ENCODE measurements at places on chromosomes 7 and 10.

GRCh38 chr7:126780993-126781392 lies 471.7 kb downstream of the GRM8 start:
- DNase-seq, result no peak

GRCh38 chr7:74253331-74253730 lies 868 bp downstream of the RFC2 start:
- DNase-seq, result no peak

DNA sequence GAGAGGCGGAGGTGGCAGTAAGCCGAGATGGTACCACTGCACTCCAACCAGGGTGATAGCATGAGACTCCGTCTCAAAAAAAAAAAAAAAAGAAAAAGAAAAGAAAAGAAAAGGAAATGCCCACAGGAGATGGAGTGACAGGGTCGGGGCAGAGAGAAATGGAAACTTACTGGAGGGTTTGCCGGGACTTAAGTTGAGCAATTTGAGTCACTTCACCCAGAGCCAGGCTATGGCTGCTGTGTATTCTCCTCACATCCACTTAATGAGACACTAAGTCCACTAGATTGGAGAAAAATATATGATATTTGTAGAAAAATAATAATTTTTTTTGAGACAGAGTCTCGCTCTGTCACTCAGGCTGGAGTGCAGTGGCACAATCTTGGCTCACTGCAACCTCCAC lies 4.6 kb upstream of the PFKFB3 start:
- DNase-seq, result no peak

- no peak for DNase-seq
Measured at GRCh38 chr10:44581996-44582395, 197.1 kb upstream of the CXCL12 start.

GRCh38 chr7:140661124-140661523 lies 11.6 kb upstream of the ADCK2 start:
- no peak for DNase-seq

DNA sequence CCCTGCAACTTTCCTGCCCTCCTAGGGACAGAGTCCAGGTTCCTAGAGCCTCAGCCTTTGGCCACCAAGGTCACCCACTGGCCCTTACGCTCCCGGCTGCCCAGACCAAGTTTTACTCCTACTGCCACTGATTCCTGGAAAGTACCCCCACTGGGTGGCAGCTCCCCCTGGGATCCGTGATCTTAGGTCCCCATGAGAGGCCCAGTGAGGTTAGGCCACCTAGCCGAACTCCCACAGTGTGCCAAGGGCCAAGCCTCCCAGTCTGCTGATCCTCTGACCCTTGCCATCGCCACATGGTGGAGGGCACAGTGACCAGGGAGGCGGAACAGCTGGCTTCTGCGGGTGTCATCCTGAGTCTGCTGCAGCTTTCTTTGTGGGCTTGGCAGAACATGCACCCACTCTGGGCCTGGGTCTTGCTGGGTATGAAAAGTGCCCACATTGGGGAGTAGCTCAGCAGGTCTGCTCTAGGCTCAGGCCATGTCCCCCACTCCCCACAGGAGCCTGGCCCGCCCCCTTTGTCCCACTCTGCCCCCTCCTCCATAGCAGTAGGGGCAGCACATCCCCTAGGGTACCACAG lies 40.5 kb upstream of the PPIF start:
- DNase-seq, result no peak

DNA sequence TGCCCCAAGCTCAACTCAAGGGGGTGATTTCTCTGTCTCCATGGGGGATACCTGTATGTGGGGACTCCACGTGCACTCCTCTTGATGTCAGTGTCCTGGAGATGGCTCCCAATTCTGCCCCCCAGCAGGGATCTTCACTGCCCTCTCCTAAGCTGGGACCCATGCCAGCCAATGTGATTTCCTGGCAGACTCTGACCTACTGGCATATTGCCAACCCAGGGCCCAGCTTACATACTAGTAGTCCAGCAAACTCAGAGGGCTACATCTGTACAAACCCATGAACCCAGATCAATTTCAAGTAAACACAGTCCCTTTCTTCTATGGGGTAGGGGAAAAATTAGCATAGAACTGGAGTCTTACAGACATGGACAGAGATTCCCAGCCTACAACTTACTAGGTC lies 26.2 kb upstream of the BMPR1A start:
- DNase-seq, result no peak

DNA sequence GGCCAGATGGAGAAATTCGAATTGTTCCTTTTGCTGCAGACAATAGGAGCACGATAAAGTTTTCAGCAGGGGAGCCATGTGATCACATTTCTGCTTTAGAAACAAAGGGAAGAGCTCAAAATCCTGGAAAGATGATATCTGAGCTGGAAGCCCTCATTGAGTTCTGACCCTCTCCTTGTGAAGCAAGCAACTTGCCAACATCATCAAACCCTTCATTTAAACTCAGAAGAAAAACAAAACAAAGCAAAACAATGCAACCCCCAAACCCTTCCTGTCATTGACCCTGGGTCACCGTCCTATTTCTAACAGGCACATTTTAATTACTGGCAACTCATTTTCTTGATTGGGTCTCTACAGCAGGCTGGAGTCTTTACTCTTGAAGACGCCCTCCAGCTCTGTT lies 198.3 kb upstream of the ZNF32 start:
- no peak for DNase-seq

GRCh38 chr7:151383638-151384351 lies 26.0 kb downstream of the WDR86 start:
- no peak for DNase-seq

DNA sequence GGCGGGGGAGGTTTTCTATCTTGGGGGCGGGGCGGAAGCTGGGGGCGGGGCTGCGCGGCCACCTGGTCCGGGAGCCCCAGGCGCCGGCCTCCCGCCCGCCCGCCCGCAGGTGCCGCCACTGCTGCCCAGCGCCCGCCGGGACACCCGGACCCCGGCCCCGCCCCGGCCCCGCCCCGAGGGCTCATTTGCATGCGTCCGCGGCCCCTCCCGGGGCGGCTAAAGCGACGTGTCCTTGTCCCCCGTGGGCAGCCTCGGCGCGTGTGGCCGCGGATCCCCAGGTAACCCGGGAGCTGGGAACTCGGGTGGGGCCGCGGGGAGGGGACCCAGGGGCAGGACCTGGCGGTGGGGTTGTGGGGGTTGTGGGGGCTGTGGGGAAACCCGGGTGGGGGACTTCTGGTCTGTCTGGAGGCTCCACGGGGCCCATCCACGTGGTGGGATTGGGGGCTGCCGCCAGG lies at the start of gene BHLHA15:
BHLHA15 (plus strand) TSS at position 219 of the 455 bp plus-strand sequence. CDS start 871 bp downstream, outside the sequence.
- no peak for DNase-seq

DNA sequence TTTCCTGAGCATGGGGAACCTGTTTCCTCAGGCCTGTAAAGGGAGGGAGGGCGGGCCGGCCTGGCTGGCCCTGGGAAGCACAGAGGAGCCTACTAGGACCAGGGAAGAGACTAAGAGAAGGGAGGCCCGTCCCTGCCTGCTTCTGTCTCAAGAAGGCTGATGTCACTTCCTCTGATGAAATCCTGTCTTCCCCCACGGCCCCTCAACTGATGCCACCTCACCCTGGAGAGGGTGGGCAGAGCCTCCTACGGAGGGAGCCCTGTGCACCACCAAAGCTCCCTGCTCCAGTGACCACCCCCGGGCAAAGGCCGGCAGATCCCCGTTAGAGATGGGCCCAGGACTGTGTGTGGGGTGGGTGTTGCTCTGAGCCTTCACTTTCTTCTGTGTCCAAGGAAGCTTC lies 1.0 kb upstream of the PILRA start:
- peak; percentile 78 for DNase-seq

GRCh38 chr10:73910764-73911552 lies at the start of gene PLAU:
TSS of gene PLAU (plus strand) at chr10:73911132. CDS start at chr10:73911556, 424 bp downstream.
- peak; percentile 52 for DNase-seq

DNA sequence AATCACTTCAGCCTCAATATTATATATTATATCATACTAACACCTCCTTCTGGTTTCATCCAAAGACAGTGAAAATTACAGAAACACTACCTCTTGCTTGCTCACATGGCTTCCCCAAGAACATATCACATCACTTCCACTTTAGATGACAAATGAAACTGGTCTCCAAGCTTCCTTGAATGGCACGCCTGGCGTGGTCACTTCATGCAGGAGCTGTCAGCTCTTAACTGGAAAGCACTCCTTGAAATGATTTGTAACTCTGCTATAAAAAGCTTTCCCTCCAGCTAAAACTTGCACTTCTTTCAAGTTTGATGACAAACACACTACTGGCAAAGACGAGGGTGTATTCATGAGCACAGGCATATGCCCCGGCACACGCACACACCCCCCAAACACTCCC lies 84.1 kb upstream of the INHBA start:
- DNase-seq, result no peak

GRCh38 chr7:48312151-48312550 lies 140.9 kb downstream of the ABCA13 start:
- DNase-seq, result peak; percentile 5

GRCh38 chr7:129801882-129802281 lies 150.9 kb downstream of the UBE2H start:
- no peak for DNase-seq

DNA sequence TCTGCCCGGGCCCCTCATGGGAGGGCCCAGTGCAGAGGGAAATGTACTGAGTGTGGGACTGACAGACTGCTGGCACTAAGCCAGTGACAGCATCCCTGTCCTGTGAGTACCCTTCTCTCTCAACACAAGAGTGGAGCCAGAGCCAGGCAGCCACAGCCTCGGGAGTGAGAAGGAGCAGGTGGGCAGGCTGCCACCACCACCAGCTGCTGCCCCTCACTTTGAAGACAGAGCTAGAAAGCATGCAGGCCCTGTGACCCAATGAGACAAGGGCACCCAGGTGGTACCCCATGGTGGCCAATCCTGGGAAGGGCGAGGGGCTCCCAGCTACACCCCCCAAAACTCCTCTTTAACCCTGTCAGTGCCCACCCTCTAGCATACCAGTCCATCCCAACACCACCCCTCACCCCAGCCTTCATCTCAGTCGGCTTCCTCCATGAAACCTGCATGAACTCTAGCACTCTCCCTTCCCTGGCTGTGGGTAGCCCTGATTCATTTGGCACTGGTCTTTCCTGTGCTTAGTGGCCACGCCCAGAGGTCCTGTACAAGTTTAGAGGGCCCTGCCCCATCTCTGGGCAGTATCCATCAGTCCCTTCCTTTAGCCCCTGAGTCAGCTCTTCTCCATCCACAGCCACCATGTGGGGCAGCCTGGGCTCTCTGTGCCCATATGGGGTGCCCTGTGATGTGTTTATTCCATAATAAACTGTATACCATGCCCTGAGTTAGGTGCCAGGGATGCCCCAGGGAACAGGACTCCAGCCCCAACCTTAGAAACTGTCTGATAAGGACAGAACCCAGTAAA lies 207.0 kb upstream of the ZMIZ1 start:
- no peak for DNase-seq

DNA sequence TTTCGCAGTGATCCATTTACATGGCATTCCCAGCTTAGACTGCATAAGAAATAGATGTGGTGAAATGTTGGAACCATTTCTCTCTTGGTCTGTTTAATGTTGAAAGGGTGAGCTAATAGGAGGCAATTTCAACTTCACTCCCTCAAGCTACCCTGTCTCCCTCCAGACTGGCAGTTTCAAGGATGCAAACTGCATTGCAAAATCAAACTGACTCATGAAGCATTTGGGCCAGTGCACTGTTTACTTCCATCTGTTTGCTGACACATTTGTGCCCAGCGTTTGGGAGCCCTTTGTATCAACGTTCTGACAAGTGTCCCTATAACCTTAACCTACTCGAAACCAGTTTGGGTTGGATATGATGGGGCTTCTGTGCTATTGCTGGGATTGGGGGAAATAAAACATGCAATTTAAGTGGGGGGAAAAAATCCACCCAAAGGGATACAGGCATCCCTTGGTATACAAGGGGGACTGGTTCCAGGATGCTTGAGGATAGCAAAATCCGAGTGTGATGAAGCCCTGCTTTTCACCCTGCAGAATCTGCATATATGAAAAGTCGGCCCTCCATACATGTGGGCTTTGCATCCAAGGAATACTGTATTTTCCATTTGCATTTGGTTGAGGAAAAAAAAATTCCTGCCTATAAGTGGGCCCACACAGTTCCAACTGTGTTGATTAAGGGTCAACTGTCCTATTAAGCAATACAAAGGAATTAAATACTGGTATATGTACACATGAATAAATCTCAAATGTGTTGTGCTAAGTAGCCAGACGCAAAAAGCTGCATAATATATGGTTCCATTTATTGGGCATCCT lies 15.6 kb downstream of the RHEB start:
- DNase-seq, result peak; percentile 94

DNA sequence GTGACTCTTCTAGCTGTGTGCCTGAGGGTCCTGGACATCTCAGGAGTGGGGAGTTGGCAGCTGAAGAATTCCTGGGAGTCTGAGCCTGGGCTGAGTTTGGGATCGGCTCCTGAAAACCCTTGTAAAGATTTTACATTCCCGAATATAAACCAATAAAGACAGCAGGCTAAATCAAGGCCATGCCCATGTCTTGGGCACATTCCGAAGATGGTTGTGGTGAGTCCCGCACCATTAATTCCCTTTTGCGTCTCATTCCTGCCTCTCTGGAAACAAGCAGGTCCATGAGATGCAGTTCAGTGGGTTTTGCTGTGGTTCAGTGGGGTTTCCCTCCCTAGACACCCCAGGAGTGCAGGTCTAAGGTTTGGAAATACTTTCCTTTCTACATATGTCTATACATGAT lies 90.9 kb downstream of the COL26A1 start:
- no peak for DNase-seq

DNA sequence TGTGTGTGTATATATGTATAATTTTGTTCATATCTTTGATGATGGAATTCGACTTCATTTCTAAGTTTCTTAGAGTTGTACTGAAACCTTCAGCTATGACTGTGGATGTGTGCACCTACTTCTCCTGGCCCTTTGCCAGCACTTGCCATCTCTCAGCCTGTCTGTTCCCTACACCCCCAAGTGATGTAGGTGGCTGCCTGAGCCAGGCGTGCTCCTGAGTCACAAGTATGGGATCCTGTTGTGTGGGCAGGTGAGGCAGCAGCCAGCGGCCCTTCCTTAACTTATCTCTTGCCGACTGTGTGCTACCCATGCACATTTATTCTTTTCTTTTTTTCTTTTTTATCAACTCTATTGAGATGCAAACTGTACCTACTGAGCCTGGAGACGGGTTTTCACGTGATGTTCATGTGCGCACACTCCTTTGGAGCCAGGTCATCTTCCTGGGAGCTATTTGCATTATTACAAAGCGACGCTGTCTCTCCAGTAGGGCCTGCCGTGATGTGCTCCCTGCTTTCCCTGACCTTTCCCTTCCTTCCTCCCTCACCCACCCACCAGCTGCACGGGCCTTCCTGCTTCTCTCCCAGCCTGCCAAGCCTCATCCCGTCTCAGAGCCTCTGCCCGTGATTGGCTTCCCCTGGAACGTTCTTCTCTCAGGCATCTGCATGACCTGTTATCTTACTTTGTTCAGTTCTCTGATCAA lies 31.3 kb upstream of the GALNT11 start:
- DNase-seq, result no peak

DNA sequence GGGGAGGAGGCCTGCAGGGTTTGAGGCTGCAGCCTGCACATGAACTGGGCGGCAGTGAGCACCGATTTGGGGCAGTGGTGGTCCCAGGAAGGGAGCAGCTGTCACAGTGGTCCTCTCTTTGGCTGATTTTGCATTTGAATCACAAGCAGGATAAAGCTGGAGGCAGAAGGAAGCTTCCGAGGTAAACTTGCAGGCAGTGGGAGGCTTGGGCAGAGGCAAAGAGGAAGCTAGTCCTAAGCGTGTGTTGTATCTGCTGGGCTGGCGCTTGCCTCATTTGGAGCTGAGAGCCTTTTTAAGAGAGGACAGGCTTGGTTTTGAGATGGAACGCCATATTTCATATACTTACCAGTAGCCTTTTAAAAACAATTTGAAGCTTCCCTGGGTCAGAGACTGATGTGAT lies 177.2 kb upstream of the PODXL start:
- DNase-seq, result no peak

GRCh38 chr10:131213741-131214505 lies 97.6 kb downstream of the TCERG1L start:
- no peak for DNase-seq

GRCh38 chr7:99828811-99829210 lies 998 bp downstream of the CYP3A43 start:
- no peak for DNase-seq

All from iris pigment epithelial cell (primary cell).